Sigmoid colon (tissue), 7 donors: ENCODE measurements at places on chromosomes 1 and 21. TPM values are rescaled to one million over a fixed set of nuclear protein-coding genes. Genes with fewer than 3 reads are reported as not detected.

DNA sequence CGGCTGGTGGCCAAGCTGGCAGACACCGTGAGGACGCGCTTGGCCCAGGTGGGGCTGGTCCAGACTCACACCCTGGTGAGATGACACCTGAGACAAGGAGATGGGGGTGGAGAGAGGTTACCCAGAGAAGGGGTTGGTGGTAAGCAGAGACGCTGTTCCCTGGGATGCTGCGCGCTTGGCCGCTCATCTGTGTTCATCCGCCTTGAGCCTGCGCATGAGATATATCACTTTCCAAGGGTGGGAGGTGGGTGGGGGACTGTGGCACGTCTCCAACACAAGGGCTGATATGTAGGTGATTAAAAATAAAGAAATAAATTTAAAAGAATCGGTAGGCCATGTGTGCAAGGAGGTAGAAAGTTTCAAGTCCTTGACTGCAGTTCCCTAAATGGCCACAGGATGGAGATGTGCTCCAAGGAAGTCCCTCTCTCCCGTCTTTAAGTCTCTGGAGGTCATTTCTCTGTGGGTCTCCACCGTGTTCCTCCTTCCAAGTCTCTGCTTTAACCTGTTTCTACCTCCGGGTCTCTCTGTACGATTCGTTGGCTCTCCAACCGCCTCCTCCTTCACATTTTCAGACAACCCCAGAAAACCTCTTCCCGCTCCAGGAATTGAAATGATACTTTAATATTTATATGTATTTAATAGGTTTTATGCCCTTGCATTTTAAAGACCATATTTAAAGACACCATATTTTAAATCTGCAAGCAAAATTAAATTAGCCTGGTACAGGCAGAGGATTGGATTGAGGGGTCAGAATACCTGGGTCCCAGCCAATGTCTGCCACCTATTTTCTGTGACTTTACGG lies 4.5 kb downstream of the TTC24 start:
- peak; percentile 87 for DNase-seq

DNA sequence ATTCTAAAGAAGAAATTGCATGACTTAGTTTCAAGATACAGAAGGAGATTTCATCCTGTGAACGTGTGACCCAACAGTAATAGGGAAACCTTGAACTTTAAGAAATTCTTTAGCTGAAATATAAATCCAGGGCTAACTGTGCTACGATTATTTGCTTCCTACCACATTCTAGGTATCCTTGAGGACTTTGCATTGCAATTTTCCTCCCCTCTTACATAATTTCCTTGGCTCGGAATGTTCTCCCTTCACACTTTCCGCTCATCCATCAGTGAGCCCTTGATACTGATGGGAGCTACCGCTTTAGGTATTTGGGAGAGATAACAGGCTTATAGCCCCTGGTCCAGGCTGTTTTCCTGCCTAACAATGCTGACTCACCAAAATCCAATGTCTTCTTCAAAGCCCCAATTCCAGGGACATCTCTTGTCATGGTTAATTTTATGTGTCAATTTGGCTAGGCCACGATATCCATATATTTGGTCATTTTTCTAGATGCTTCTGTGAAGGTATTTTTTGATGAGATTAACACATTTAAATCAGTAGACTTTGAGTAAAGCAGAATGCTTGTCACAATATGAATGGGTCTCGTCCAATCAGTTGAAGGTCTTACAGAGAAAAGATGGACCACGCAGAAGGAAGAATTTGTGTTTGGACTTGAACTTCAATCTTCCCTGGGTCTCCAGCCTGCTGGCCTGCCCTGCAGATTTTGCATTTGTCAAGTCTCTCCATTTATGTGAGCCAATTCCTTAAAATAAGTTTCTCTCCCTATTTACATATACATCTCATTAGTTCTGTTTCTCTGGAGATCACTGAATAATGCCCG lies 121.2 kb downstream of the PTPN14 start:
- DNase-seq, result no peak

DNA sequence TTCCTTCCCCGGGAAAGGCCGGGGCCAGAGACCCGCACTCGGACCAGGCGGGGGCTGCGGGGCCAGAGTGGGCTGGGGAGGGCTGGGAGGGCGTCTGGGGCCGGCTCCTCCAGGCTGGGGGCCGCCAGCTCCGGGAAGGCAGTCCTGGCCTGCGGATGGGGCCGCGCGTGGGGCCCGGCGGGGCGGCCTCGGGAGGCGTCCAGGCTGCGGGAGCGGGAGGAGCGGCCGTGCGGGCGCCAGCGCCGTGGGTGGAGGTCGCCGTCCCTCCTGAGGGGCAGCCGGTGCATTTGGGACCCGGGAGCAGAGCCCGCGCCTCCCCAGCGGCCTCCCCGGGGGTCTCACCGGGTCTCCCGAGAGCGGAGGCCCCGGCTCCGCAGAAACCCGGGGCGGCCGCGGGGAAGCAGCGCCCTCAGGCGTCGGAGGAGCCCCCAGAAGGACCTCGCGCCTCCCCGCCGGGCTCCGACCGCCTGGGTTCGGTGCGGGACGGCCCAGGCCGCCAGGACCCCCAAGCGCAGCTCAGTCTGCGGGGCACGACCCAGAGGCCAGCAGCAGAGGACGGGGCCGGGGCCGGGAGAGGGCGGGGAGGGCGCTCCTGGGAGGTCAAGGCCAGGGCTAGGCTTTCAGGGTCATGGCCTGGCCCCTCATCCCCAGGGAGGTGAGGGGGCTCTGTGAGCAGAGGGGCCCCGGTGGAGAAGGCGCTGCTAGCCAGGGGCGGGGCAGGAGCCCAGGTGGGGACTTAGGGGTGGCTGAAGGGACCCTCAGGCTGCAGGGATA lies 7.2 kb upstream of the SLX9 start:
- DNase-seq, result no peak

DNA sequence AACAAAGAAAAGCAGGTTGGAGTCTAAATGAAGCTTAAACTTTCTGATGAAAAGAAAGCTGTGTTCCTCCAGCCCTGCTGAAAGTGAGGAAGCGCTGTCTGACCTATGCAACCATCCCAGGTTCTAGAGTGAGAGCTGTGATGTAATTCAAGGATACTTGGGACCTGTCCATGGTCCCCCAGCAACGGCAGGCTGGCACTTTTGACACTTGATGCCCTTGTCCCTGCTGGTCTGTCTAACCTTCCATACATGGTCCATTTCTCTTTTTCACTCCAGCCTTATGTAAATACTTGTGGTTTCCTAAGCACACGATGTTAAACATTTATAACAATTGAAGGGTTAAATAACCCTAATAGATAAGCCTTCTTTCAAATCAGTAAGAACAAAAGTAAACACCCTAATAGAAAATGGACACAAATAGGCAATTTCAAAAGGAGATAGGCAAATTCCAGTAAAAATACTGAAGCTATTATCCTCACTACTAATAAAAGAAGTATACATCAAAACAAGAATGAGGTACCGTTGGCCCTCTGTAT lies 17.7 kb upstream of the KDM4A start:
- DNase-seq, result no peak

GRCh38 chr1:180934563-180934962 lies 21.9 kb downstream of the KIAA1614 start:
- DNase-seq, result no peak

- no peak for DNase-seq
These were observed 50.5 kb downstream of the EPHB2 start for GRCh38 chr1:22761101-22761500.

GRCh38 chr1:2471587-2472001 lies 4.5 kb upstream of the PLCH2 start:
- no peak for DNase-seq

DNA sequence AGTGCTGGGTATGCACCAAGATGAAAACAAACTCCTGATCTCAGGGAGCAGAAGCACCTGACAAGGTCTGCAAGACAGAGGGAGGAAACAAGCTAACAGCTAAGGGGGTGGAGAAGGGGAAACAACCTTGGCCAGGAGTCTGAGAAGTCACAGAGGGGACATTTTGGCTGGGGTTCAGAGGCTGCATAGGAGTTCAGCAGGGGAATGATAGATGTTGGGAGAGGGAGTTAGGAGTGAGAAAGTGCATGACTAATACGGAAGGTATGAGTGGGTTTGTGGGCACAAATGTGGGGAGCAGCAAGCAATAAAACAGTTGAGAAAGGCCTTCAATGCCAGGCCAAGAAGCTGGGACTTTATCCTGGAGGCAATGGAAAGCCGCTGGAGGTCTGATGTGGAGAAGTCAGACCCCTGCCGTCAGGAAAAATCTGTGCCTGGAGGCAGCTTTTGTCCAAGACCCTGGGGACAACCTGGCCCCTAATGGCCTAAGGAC lies 16.4 kb downstream of the EPHA2 start:
- no peak for DNase-seq

DNA sequence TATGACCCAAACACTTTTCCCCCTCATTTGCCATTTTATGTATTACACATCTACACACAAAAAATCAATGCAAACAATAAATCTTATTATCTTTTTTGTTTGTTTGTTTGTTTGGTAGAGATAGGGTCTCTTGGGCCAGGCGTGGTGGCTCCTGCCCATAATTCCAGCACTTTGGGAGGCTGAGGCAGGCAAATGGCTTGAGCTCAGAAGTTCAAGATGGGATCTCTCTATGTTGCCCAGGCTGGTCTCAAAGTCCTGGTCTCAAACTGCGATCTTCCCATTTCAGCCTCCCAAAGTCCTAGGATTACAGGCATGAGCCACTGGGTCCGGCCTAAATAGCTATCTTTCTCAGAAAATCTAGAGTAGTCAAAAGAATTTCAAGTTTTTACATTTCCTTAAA lies 1.2 kb upstream of the DBT start:
- DNase-seq, result no peak

GRCh38 chr1:81998165-81998564 lies 197.4 kb downstream of the ADGRL2 start:
- DNase-seq, result no peak

DNA sequence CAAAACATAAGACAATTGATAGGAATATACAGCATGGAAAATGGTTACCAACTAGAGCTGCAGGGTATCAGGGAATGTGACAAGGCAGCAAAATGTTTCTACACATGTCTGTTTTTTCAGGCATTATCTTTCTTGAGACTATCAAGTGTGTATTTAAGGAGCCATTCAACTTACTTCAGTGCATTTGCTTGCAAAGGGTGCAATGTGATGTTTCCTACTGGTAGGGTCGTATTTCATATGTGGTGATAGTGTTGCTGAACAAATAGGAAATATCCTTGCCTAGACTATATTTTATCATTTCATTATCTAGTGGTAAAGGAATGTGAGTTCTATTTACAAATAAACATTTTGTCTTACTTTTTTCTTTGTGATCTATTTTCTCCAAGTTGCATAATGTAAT lies 42.4 kb downstream of the PTPRC start:
- DNase-seq, result no peak

DNA sequence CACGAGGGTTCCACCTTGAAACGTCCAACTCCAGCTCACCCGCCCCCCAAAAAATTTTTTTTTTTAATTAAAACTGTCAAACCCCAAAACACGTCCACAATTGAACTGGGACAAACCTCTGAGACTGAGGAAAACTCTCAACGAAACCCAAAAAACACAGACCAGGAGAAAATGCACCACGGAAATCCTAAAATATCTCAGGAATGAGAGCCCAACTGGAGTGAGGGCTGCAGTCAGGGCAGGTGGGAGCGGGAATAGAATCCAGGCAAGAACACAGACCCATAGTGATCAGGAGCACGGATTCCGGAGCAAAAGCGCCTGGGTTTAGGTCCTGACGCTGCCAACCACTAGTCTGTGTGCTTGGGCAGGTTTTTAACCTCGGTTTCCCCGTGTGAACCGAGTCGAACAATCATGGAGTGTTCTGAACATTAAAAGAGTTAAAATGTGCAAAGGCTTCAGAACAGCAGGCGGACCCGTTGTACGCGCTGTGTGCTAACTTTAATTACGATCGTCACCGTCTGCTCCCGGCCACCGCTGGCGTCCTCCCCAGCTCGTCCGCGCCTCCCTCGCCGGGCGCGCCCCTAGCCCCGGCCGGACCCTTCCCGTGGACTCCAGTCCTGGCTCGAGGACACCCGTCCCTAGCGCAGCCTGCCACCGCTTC lies 624 bp downstream of the ARHGAP29 start:
- DNase-seq, result peak; percentile 70

DNA sequence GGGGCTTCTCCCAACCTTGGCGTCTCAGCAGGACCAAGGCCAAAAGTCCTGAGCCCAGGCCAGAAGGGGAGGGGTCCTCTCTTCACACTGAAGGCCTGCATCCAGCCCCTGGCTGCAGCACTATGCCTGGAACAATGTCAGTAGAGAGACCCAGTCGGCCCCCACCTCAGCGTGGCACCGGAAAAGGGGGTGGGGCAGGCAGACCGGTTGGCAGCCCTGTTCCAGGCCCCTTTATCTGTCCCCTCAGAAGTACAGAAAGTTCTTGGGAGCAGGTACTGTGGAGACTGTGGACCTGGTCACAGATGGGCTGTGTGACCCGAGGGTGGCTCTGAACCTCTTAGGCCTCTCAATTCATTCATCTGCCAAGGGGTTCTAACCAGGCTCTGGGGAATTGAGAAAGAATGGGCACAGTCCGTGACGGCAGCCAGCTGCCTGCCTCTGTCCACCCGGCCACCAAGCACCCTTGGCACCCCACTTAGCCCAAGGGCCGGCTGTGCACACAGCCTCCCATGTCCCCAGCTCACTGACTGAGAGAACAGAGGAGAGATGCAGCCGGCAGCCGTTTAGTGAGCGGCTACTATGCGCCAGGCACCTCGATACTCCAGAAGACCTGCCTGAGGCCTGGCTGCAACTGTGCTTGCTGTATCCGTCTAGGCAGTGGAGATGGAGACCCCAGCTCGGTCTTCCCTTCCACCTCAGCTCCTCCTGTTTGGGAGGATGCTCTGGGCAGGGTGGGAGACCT lies 23.9 kb downstream of the RUNX3 start:
- DNase-seq, result peak; percentile 46

NHLH1 gene
- not detected for total RNA-seq

PRUNE1 gene
- total RNA-seq, result 31.9 TPM

PADI4 gene
- total RNA-seq, result not detected

ATP1A4 gene
- not detected for total RNA-seq

NTRK1 gene
- total RNA-seq, result 1.5 TPM

OR10J1 gene
- not detected for total RNA-seq

PROX1 gene
- total RNA-seq, result 5.4 TPM
